NCI-H345 (cell line): ENCODE measurements at places on chromosomes 4 and X.

DNA sequence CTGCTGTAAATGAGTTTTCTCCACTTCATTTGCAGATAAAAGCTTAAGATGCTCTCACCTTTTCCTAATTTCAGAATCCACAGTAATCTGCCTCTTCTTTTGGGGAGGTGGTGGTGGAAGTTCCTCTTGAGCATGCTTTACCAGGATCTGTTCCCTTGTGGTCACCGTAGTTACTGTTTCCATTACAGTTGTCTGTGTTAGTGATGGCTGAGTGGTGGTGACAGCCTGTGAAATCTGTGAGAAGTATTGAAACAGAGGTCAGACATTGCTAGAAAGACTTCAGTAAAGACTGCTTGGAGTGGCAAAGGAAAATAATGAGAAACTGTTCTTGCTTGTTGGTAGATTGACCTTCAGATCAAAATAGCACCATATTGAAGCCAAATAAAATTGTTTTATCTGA is 666.2 kb downstream of the DMD start:
- DNase-seq, result no peak

DNA sequence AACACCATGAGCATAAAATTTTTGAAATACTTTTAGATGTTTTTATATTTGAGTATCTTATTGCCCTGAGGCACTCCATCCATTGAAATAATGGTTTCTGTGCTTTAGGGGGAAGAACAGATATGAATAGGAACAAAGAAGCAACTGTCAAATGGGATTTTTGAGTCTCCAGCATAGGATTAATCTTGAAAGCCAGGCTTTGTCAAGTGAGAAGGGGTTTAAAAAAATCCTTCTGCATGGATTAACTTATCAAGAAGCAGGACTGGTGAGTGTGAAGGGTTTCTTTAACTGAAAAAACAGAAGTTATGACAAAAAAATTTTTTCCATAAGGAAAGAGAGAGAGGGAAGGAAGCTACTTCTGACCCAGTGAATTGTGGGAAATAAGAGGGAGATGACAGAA is 7.6 kb upstream of the NUDT9 start:
- no peak for DNase-seq

GRCh38 chr4:17258106-17258505 is 253.8 kb downstream of the QDPR start:
- DNase-seq, result no peak

DNA sequence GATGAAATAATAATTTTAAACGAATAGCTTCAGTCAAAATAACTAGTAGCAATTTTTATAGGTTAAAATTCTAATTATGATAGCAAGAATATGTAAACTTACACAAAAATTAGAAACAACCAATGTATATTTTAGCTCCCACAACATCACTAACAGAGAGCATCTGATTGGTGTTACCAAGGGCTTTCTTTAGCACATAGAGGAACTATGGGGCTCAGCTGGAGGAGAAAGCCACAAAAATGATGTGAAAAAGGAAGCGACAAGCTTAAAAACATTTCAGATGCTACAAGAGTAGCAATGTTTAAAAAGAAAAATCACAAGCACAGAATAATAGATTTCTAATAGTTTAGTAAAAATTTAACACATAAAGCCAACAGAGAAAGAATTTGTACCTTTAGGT is 56.3 kb downstream of the ATP8A1 start:
- no peak for DNase-seq
